ENCODE measurements at places on chromosomes 1 and 21. TPM values are rescaled to one million over a fixed set of nuclear protein-coding genes. Genes with fewer than 3 reads are reported as not detected.

Gene NFASC
- polyA plus RNA-seq: 46.3 TPM

Gene RCSD1
- polyA plus RNA-seq: 0.15 TPM

Gene SLAMF8
- polyA plus RNA-seq: not detected

Gene FYB2
- not detected for polyA plus RNA-seq

GRCh38 chr1:3127738-3128137, 58.7 kb downstream of the PRDM16 start:
- no peak for DNase-seq

GRCh38 chr1:4207842-4208692, 308.0 kb upstream of the C1orf174 start:
- DNase-seq: no peak

All from GM23248 (cell line).